ENCODE measurements at places on chromosomes 7 and 10.

DNA sequence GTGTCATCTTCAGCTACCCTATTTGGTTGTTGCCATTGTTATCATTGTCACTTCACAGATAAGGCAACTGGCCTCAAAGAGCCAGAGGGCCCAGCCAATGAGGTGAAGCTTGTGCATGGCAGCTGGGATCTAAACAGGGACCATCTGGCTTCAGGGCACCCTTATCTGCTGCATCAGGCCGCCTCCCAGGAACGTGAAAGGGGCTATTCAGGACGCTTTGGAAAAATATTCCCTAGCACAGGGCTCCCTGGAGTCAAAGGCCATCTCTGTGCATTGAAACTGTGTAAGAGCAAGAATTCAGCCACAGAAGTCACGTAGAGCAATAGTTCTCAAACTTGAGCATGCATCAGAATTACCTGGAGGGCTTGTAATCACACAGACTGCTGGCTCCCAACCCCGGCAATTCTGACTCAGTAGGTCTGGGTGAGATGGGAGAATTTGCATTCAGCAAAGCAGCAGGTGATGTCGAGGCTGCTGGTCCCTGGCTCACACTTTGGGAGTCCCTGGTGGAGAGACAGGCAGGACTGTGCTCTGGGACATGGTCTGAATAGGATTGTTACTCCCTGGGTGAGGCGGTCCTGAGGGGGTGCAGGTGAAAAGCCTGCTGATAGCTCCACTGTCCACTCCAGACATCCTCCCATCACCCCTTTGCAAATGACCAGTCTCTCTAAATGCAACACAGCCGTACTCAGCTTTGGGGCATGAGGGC, 21.5 kb upstream of the PLEKHA1 start:
- no peak for DNase-seq

DNA sequence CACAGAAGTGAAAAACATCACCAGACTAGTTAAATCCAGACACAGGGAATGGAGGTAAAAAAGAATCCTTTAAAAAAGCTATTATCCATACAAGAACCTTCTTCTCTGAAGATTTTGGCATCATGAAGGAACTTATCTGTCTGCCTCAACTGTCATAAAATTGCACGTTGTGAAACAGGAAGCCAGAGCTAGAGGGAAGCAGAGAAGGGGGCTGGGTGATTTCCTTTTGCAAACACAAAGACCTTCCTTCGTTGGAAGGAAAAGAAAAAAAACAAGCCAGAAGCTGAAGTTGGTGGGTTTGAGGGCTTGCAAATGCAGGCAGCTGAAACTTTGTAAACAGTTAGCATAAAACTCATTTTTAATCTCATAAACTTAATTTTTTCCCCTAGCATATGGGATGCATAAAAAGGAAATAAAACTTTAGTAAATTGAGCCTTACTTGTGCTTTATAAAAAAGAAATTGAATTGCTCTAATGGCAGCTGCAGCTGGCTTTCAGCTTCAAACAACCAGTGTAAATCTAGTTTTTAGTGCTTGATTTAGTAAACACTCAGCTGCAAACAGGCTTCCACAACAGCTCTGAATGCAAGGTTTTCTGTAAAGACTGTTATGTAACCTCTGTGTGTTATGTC, 101.6 kb downstream of the OTUD1 start:
- DNase-seq, result no peak

- DNase-seq, result no peak
Measured at GRCh38 chr10:37754538-37755323, 102.7 kb downstream of the ZNF248 start.

- no peak for DNase-seq
Measured at GRCh38 chr7:128738570-128739047, 550 bp upstream of the CALU start.

- DNase-seq, result no peak
Measured at GRCh38 chr10:75477680-75478079, 46.3 kb downstream of the LRMDA start.

GRCh38 chr7:15688911-15689310, 2.4 kb upstream of the MEOX2 start:
- DNase-seq, result no peak

DNA sequence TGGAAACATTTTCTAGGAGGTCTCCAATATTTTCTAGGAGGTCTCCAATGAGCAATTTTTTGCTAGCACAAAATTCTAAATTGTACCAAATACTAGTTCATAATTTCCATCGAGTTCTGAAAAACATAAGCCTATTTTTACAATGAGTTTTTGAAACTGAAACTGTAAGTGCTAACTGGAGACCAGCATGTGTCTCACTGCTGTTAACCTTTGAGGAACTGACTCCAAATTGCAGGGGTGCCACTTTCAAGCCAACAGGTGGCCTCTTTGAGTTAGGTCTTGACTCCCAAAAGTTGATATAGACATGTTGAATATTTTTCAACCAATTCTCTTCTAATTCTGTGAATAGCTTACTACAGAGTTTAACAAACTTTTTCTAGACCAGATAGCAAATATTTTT, 58.8 kb downstream of the CAV1 start:
- DNase-seq, result no peak

DNA sequence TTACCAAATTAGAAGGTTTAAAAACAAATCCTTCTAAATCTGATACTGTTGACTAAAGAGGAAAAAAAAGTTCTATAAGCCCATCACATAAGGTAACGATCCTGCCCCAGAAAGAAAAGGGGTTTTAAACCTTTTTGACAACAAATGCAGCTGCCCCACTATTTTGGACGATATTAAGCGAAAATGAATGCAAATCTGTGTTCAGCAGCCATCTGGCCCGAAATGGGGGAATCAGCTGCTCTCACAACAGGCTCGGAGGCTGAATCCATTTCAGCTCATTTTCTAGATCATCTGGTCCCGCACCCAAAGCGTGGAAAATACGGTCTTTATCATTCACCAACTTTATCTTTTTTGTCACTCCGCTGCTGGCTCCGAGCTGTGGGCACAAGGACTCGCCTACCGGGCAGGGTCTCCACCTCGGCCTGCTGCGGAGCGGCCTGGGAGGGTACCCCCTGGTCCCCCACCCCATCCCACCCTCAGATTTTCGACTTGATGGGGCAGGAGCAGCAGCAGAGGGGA, 2.4 kb upstream of the EBF3 start:
- no peak for DNase-seq

GRCh38 chr7:121384265-121384664, 11.8 kb downstream of the FAM3C start:
- DNase-seq, result no peak

- no peak for DNase-seq
Measured at GRCh38 chr10:114824391-114824790, 2.8 kb downstream of the FHIP2A start.

- no peak for DNase-seq
Measured at GRCh38 chr7:14201353-14201752, 211.9 kb upstream of the ETV1 start.

- DNase-seq, result no peak
Measured at GRCh38 chr7:131124001-131124629, 203.6 kb upstream of the MKLN1 start.

GRCh38 chr10:75980419-75981002, 549.1 kb downstream of the LRMDA start:
- no peak for DNase-seq

- DNase-seq, result peak; percentile 27
Measured at GRCh38 chr10:110356628-110357245, 52.0 kb upstream of the SMNDC1 start.

GRCh38 chr10:132450466-132450824, 53.4 kb downstream of the PWWP2B start:
- no peak for DNase-seq

DNA sequence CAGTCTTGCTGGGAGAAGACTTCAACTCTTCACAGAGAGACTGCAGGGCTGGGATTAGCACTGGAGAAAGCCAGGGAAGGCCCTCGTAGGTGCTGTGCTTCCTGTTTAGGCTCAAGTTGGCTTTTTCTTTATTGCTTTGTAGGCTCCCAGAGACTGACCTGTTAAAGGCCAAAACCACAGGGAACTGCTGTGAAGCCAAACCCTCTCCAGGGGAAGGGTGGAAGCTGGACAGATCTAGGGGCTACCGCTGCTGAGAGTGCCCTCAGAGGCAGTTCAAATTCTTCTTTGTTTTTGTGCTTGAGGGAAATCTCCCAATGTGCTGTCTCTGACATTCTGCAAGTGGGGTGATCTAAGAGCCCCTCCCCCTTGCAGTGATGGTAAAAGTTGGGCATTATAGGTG, 198.4 kb downstream of the CNTNAP2 start:
- no peak for DNase-seq

DNA sequence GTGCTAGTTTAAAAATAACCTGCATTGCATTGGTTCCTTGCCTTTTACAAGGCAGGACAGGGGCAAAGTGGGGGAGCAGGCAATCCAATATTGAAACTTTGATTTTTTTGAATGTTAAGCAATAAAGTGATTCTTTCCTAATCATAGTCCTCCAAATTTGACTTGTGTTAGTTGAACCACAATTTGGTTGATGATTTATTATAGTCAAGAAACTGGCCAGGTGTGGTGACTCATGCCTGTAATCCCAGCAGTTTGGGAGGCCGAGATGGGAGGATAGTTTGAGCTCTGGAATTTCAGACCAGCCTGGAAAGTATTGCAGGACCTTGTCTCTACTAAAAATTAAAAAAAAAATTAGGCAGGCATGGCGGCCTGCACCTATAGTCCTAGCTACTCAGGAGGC, 27.9 kb upstream of the ABLIM1 start:
- no peak for DNase-seq

GRCh38 chr10:111128331-111129180, 51.7 kb downstream of the ADRA2A start:
- DNase-seq, result no peak

DNA sequence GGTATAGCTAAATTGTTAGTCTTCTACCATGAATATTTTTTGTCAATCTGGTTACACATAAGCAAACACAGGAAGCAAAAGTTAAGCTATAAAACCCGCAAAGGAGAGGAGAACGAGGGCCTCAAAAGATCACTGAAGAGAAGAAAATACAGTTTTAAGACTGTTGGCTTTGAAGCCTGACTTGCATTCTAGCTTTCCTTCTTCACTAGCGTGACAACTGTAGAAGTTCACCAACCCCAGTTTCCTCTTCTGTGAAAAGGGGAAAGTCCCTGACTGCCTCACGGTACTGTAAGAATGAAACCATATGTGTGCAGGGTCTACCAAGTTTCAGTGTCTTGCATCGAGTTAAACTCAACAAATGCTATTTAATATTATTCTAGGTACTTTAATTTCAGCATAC, 7.5 kb upstream of the LRRN3 start:
- DNase-seq, result no peak

DNA sequence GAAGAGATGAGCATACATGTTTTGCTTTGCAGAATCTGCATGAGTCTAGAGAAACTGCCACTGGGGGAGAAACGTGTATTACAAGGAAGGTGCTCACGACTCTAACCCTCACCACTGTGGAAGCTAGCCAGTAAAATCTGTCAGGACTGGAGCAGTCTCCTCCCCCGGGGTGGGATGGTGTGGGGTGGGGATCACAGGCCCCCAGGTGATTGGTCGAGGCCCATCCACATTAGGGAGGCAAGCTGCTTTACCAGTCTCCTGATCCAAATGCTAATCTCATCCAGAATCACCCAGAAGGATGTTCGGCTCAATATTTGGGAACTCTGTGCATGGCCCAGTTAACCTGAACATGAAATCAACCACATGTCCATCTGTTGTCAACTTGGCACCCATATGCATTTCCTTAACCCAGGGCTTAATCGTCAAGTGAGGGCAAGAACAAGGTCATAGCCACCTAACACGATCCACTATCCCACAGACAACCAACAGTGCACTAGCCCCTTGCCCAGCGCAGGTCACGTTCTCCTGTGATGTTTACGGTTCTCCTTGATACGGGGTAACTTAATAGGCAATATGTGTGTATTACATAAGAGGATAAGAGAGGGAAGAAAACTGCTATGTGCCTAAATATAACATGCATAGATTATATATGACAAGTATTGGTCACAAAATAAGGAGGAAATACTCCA, 40.8 kb downstream of the DNAJB6 start:
- DNase-seq, result no peak

- DNase-seq, result no peak
Measured at GRCh38 chr7:72058579-72058978, 353.6 kb downstream of the CALN1 start.

- DNase-seq, result no peak
Measured at GRCh38 chr7:27700501-27700900, 37.8 kb upstream of the HIBADH start.

- no peak for DNase-seq
Measured at GRCh38 chr10:600876-601659, 88.4 kb downstream of the DIP2C start.

DNA sequence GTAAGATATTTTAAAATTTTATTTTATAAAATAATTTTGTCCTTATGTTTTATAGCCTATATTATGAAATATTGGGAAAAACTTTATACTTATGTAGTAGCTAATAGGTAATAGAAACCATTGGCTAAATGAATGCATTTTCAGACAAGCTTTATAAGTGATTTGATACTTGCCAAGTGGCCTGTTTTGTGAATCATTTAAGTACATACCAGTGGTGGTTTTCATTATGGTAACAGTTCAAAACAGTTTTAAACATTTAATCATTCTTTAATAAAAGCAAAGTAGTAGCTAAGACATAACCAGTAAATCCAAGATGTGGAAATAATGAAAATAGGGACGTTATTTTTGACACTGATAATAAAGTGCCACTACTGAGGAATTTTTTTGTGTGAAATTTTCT, 182.2 kb downstream of the PHF14 start:
- no peak for DNase-seq

- DNase-seq, result no peak
Measured at GRCh38 chr10:125316436-125316835, 156.1 kb upstream of the CTBP2 start.

DNA sequence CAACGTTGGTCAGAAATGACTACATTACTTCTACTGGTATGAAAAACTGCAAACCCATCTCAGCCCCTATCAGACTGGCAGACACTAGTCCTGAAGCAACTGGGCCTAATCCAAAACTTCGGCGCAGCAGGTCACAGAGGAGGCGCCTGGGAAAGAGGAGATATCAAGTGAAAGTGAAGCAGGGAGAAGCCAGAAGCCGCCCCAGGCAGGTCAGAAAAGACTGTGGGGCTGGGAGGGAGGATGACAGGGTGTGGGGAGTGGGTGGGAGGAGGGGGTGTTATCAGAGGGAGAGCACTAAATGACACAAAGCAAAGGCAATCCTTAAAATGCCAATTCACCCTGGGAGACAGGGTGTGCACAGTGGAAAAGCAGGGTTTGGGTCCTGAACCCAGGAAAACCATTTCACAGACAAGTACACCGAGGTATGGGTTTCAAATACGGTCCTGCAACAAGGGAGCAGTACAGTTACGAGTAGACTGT, 731 bp downstream of the CHCHD3 start:
- DNase-seq, result no peak

DNA sequence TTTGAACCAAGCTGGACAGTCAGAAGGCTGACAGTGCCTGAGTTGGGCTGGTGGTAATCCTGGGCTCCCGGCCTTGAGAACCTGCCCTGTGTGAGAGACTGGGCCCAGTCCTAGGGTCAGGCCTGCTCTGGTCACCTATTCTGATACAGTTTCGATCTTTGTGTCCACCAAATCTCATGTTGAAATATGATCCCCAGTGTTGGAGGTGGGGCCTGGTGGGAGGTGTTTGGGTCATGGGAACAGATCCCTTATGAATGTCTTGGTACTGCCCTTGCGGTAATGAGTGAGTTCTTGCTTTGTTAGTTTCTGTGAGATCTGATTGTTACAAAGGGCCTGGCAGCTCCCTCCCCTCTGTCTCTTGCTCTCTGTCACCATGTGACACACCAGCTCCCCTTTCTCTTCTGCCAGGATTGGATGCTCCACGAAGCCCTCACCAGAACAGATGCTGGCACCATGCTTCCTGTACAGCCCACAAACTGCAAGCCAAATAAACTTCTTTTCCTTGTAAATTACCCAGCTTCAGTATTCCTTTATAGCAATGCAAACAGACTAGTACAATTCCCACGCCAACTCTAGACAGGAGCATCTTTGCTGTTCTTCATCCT, 111.8 kb upstream of the ZNF438 start:
- DNase-seq, result no peak
